ENCODE measurements at places on chromosomes 1 and 21.
A peak's percentile ranks its signal among the peaks of the same experiment; 100 is the strongest.

DNA sequence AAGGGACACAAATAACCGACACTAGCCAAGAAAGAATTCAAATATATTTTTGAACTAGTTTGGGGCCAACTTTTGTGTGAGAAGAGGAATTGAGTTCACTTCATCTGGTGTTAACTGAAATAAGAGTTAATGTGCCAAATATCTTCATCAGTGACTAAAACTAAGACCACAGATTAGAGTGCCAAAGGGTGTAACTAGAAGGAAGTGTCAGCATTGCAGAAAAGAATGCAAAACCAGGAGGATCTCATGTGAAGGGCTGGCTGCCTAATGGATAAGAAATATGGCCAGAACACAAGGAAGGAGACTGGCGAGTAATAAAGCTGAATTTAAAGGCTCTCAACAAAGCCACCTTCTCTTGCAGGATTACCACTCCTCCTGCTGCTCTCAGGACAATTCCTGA, 61.8 kb upstream of the LRRC8D start:
- DNase-seq, result no peak

DNA sequence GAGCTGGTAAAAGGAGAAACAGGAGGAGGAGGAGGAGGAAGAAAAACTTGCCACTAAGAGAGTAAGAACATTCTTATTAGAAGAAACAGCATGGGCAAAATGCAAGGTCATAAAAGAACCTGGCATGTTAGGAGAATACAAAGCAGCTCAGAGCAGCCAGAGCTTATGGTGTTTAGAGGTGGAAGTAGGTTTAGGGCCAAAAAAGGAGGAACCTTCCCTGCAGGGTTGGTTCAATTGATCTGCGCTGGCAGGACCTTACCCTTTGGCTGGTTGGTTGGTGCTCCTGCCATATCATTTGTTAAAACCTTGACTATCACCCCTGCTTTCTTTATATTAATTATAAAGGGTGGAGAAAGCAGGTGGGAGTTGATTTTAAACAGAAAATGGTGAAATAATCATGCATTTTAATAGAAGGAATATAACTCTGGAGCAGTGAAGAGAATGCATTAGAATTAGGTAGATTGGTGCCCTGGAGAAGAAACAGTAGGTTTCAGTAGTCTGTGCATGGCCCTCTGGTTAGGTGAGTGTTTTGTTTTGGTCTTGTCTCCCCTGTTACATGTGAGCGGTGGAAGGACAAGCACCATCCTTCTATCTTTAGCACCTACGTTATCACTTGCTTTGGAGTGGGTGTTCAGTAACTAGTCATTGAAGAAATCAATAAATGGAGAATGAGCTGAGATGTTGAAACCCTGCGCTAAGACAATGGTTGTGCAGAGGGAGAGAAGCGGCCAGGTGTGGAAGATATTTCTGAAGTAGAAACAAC, 110.4 kb upstream of the NGF start:
- DNase-seq, result no peak

DNA sequence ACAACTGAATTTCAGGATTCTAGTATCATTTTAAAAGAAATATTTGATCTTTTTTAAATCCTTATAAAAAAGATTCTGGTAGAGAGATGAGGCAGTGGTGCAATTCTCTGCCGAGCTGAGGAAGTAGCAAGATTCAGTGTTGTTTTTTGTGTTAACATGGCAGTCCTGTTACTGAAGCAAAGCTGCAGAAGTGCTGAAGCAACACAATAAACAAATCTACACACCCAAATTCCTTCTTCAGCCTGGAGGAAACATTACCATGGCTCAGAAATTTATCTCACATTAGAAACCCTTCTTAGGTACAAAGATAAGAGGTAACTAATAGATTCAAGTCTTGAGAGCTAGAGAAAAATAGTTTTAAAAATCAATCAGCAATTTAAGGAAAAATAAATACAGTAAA, 216.0 kb downstream of the DENND1B start:
- DNase-seq, result no peak

DNA sequence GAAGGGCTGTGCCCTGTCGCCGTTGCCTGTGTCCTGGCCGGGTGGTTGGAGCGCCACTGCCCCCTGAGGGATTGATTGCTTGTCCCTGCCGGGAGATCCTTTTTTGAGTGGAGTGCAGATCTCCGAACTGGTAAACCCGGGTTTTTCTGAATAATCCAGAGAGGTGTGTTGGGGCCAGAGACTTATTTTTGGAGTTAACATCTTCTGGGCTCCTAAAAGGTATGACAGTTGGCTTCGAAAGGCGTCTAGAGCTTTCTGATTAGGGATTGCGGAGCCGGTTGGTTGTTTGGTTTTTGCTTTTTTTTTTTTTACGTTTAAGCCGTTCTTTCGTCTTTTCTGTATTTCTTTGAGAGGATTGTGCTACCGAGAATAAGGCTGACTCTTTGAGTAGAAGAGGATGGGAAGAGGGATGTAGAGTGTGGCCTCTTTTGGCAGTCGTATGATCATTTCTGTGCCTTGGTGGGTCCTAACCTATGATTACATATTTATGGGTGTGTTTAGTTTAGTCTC, 756 bp downstream of the RLF start:
- peak; percentile 10 for DNase-seq

DNA sequence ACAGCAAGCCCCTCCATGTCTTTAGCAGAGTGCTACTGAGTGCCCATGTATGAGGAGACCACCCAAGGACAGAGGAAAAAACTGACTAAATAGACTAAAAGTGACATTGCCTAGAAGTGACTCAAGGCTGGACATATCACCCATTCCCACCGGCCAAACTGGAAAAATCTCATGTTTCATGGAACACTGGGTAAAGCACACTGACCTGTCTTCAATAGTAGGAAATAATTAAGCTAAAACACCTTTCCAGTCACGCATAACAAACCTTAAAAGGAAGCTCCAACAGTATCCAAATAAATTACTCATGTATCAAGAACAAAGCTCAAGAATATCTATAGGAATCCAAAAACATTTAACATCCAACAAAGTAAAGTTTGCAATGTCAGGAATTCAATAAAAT, 120.4 kb downstream of the SNX7 start:
- no peak for DNase-seq

DNA sequence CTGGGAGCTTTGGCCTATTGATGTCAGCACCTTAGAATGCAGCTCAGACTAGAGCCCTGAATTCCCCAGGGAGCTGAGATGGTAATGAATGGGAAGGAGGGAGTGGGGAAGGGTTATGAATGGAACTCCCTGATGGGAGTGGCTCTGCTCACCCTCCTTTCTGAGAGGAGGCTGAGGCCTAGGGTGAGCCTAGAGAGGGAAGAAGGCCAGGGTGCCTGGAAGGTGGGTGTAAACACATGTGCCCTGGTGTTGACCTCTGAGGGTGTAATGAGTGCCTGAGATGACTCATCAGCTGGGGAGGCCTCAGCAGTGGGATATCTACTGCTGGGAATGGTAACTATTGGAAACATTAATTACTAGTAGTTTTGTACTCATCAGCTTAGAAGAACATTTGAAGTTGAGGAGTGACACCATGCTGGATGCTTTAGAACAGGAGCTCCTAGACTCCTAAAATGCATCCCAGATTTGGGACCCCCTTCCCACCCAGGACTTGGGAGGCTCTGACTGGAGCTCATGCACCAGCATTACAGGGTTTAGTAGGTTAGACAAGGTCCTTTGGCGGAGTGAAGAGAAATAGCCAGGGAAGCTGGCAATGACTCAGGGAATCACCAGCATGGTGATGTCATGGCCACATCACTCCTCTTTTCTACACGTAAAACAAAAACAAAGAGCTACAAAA, 16.0 kb upstream of the PIGV start:
- DNase-seq, result no peak

- DNase-seq, result peak; percentile 66
These were observed 71.8 kb upstream of the ADAM30 start for GRCh38 chr1:119968068-119968492.

GRCh38 chr1:237281481-237281880, 239.5 kb downstream of the RYR2 start:
- no peak for DNase-seq

DNA sequence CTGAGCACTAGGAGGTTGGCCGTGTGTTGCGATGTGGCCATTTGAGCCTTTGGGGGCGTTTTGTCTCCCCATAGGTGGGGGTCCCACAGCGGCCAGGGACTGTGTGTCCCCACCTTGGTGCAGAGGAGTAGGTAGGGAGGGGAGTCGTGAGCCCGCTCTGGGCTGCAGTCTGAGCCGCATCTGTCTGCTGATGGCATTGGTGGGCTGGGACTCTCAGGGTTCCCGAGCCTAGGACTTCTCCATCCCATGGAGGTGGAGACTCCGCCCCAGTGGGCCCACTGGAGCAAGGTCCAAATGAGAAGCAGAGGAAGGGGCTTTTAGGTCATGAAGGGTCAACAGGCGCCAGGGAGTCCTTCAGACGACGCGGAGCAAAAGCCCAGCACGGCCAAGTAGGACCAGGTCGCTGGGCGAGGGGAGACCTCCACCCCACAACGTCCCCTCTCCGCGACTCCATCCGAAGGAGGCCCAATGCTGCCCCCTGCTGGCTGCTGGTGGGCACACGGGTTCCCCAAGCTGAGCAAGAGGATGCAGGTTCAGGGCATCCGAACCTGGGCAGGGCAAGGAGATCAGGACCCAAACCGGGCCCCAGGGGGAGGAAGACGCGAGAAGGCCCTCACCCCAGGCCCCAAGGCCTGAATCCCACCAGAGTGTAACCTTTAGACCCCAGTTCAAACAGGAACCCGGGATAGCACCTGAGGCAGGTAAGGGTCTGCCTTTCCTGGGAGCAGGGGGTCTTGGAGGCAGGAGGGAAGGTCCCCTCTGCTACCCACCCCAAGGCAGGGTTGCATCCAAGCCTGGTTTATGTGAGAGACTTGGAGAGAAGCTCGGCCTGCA, 14.9 kb downstream of the TTC34 start:
- DNase-seq, result peak; percentile 81

- DNase-seq, result no peak
These were observed 181.0 kb upstream of the JUN start for GRCh38 chr1:58964880-58965279.

DNA sequence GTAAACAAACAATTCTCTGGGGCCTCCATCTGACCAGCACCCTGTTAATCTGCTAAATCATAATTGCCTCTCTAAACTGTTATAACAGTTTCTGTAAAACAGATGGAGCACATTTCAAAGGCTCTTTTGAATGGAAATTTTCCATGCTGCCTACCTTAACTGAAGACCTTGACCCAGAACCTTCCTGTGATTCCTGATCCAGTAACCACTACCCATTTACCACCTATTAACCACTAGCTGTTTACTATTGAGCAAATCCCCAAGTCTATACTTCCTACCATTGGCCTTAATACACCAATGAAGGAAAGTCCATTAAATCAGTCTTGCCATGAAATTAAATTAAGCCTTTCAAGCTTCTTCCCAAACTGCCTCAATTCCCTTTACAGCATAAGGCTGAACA, 46.3 kb downstream of the RAB3GAP2 start:
- DNase-seq, result no peak

GRCh38 chr1:178966312-178966711, 59.4 kb upstream of the FAM20B start:
- DNase-seq, result no peak

- no peak for DNase-seq
These were observed 36.8 kb downstream of the UBE2U start for GRCh38 chr1:64240206-64240605.

- peak; percentile 79 for DNase-seq
These were observed at the start of gene ELOVL1 for GRCh38 chr1:43367904-43368645. ELOVL1 (minus strand) TSS chr1:43368011; CDS start chr1:43365609, 2,402 bp downstream.

DNA sequence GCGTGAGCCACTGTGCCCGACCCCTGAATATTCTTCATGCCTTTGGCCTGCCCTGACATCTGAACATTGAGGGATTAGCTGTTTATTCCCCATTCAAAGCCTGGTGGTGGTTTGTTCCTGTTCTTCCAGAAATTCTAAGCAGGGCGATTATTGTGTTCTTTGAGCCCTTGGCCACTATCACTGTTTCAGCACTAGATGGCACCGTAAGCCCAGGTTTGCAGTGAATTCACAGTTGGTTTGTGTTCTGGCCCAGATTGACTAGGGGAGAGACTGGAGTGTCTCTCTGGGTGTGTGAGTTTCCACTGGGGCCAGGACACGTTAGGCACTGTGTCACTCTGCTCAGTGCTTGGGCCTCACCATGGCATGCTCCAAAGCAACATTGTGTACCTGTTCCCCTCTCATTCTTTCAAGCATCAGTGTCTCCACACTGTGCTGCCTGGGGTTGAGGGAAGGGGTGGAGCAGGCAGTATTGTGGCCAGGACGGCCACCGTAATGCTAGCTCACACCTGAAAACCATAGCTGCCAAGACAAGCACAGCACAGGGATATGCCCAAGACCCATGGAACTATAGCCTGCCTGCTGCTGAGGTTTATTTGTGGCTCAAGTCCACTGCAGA, 52.7 kb downstream of the PKN2 start:
- no peak for DNase-seq

- no peak for DNase-seq
These were observed 18.1 kb downstream of the COL6A1 start for GRCh38 chr21:45999581-46000181.

DNA sequence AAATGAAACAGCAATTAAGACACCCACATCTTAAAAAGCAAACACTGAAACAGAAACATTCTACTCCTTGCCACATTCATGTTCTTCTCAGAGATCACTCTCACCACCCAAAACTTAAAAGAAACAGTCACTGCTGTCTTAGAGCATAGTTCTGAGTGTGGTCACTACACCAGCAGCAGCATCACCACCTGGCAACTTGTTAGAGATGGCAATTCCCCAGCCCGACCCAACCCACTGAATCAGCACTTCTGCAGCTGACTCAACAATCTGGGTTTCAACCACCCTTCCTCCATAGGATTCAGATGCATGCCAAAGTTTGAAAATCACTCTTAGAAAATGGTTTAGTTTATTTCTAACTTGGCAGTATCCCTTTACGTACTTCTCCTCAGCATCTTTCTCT, 126.1 kb downstream of the CDC42BPA start:
- no peak for DNase-seq

DNA sequence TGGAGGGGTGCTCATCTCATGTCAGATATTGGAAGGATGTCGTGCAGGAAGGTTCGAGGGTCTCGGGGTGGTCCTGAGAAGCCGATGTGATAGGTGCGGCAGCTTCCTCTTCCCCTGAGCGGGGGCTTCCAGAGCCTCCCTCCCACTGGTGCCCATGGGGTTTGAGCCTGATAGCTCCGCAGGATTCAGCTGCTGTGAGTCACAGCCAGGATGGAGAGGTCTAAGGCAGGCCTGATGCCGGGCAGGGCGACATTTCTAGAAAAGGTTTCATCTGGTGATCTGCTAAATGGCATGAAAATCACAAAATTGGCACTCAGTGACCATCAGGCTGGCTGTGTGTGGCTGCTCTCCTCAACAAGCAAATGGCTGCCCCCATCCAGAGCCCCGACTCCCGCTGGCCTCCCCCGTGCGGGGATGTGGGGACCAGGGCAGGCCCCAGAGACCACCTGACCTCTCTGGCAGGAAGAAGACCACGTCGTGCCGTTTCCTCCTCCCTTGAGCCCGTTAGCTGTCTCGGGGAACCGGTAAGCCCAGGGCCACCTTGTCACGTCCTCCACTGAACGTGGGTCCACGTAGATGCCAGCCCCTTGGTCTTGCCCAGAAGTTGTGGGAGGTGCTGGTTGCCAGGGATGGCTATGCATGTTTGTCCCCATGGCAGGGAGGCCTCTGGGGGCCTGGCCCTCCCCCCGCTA, 66.1 kb downstream of the SKI start:
- DNase-seq, result no peak

Measured in activated T-cell treated with anti-CD3 and anti-CD28 coated beads for 1 hour (primary cell).